Hematopoietic multipotent progenitor cell treated with erythropoietin and hydrocortisone succinate and interleukin-3 and kit ligand, for 15 days (in vitro differentiated cells): ENCODE measurements at places on chromosomes 11 and 22.
A peak's percentile ranks its signal among the peaks of the same experiment; 100 is the strongest.

DNA sequence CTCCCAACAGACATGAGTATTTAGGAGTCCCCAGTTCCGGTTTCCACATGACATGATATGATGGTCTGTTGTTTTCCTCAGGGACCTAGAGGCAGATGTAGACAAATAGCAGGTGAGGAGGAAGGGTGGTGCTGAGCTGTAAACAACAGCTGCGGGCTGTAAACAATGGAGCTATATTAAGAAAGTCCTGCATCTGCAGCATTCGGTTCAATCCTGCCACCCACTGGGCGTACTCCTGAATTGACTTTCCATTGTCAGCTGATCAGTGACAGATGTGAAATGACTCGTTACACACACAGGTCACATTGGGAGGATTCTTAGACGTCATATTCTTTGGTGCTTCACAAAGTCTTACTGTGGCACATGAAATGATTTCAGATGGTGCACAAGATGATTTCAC, 26.8 kb upstream of the RAG1 start:
- DNase-seq: no peak

DNA sequence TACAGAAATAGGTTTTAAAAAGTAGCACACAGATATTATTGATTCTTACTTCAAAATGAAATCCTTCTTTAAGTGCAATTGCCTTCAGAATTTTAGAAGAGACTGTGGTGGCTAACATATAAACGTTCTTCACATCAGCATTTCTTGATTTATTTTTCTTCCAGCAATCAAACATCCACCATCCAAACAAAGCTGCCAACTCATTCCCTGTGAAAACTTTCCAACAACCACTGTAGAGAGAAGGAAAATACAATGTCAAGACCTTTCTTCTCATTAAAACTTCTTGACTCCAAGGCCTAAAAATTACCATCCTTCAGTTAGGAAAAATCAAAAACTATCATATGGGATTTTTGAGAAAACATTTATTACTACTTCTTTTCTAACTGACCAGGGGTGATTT, 34.0 kb upstream of the P4HA3 start:
- DNase-seq: no peak

- no peak for DNase-seq
Observed at GRCh38 chr11:46917109-46917761, 1.1 kb downstream of the LRP4 start.

DNA sequence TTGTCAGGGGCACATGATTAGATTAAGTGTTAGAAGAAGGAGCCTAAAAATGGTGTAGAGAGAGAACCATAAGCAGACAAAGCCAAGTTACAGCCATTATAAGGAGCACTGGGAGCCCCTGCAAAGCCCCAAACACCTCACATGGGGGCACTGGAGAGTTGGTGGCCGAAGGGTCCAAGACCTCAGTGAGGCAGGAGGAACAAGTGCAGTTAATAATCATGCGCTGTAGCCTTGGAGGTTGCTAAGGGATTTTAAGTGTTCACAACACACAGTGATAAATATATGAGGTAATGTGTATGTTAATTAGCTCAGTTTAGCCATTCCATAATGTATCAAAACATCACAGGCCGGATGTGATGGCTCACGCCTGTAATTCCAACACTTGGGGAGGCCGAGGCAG, 54.4 kb upstream of the JAM3 start:
- DNase-seq: no peak

DNA sequence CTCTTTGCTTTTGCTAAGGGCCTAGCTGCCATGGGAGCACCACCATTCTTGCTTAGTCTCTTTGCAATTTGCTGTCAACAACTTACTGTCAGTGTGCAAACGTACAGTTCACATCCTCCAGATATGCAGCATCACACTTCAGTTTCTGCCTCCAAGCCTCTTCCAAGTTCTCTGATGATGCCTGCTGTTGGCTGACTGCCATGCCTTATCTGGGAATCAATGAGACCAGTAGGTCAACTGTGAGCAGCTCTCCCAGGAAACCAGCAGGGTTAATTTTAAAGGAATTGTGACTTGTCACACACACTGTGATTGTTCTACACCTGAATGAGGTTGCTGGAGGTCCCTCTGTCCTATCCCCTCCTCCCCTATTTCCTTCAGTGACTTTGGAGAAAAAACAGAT, 56.0 kb downstream of the COPB1 start:
- peak; percentile 33 for DNase-seq

GRCh38 chr11:68770781-68771180, 19.5 kb upstream of the TESMIN start:
- no peak for DNase-seq

DNA sequence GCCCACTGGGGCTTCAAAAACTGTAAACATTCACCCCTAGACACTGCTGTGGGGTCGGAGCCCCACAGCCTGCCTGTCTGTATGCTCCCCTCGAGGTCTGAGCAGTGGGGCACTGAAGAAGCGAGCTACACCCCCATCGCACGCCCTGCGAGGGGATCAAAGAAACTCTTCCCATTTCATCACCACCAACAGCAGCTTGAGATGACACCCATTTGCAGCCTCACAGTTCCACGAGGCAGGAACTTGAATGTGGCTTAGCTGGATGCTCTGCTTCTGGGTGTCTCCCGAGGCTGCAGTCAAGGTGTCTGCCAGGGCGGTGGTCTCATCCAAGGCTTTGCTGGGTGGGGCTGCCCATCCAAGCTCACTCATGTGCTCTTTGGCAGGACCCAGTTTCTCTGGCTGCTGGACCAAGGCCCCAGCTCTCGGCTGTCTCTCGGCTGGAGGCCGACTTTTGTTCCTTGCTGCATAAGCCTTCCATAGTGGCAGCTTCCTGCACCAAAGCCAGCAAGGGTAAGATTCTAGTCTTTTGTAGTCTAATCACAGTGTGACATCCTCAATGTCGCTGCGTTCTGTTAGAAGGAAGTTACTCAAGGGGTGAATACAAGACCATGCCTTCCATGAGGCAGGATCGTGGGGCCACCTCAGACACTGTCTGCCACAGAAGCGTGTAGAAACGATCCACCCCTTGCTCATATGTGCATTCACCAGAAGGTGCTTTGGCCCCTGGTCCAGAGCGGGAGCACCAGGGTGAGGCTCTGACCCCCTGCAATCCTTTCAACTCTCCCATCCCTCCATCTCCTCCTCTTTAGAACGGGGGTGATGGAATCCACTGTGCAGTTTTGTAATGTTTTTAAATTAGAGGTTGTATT, 46.2 kb upstream of the SEPTIN5 start:
- no peak for DNase-seq

DNA sequence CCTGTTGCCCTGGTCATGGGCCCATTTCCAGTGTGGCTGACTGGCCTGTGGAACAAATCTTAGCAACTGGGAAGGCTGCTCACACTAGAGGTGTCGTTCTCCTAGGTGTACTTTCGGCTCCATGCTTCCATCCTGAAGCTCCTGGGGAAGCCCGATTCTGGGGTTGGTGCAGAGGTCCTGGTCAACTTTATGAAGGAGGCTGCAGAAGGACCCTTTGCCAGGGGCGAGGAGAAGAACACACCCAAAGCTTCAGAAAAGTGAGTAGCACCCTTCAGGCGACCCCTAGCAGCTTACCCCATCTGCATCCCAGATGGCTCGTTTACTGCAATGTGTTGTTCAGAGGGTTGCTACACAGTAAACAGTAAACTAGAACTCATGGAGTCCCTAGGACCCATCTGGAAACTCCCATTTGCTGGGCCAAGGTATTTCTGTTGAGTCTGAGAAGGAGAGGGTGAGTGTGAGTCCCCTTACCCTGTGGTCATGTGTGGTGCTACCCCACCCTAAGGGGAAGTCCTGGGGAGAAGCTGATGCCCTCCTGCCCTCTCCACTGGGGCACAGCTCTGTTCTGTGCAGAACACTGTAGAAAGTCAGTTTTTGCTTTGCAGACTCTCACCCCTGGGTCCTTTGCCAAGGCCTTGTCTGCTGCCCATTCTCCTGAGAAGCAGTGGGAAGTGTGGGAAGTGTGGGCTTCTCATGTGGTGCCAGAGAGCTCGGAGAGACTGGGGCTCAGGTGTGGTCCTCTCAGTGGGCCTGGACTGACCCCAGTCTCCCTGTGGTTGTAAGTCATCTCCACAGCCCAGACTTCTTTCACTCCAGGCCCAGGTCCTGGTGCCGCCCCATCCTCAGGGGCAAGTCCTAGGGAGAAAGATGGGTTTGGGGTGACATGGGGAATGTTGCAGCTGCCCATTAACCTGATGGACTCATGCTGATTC, 85.0 kb downstream of the CABIN1 start:
- no peak for DNase-seq

GRCh38 chr11:7348432-7349304, 97.0 kb downstream of the SYT9 start:
- no peak for DNase-seq

GRCh38 chr11:128564642-128565245, 22.6 kb downstream of the ETS1 start:
- no peak for DNase-seq

- DNase-seq: no peak
Observed at GRCh38 chr11:97865424-97866012, 1155.2 kb upstream of the CNTN5 start.

DNA sequence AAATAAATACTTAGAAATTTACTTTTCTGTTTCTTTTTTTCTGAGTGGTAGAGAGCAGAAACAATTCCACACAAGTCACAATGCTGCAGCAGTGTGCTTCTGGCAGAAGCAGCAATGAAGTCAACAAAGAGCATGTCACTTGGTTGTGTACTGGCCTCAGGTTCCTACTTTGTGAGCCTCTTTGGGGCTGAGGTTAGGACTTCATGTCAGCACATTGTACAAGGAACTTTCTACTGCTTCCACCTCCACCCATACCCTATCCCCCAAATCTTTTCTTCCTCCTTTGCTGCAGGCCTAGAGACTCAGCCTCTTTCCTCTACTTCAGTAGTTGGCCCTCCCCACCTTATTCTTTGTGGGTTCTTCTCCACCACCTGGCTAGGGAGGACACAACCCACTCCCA, 252.7 kb upstream of the PITPNB start:
- DNase-seq: no peak

DNA sequence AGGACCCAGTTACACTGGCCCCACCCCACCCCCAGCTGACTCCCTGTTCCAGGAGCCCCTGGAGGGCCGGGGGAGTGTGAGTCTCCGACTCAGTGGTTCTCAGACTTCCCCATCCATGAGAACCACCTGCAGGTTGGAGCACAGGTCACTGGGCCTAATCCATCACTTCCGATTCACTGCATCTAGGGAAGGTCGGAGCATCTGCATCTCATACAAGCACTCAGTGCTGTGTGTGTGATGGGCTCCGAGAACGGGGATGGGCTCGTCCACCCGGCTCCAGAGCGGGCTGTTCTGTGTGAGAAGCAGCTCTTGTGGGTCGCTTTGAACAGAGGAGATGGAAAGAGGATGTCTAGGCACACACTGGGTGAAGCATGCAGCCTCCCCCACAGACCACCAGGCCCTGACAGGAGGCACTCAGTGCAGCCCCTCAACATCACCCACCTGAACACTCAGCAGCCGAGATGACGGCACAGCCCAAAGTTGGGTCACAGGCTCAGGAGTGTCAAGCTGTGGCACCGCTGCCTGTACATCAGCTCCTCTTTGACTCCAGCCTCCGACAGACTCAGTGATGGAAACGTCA, 541.4 kb downstream of the BRD1 start:
- no peak for DNase-seq

DNA sequence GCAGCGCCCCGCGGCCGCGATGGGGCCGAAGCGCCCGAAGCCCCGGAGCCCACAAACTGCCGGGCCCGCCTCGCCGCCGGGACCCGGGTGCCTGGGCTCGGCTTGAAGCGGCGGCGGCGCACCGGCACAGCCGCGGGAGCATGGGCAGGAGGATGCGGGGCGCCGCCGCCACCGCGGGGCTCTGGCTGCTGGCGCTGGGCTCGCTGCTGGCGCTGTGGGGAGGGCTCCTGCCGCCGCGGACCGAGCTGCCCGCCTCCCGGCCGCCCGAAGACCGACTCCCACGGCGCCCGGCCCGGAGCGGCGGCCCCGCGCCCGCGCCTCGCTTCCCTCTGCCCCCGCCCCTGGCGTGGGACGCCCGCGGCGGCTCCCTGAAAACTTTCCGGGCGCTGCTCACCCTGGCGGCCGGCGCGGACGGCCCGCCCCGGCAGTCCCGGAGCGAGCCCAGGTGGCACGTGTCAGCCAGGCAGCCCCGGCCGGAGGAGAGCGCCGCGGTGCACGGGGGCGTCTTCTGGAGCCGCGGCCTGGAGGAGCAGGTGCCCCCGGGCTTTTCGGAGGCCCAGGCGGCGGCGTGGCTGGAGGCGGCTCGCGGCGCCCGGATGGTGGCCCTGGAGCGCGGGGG, 346 bp downstream of the FJX1 start:
- no peak for DNase-seq

DNA sequence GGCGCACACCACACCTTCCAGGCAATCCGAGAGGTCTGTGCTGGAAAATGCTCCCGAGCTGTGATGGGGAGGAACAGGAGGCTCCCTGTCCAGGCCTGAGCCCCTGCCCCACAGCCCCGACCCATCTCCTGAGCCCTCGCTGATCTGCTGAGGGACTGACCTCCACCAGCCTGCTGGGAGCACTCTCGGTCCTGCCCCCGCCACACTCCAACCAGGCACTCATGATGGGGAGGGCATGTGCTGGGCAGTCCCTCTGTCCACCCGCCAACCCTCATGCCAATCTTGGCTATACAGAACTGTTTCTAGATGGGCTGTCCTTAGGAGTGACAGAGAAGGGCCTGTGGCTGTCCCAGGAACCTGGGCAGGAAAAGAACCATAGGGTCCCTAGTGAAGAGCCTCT, 70.8 kb downstream of the TRMU start:
- no peak for DNase-seq

- no peak for DNase-seq
Observed at GRCh38 chr11:3129181-3129590, 35.9 kb downstream of the OSBPL5 start.

GRCh38 chr22:24894220-24894975, 52.1 kb downstream of the LHFPL7 start:
- no peak for DNase-seq

DNA sequence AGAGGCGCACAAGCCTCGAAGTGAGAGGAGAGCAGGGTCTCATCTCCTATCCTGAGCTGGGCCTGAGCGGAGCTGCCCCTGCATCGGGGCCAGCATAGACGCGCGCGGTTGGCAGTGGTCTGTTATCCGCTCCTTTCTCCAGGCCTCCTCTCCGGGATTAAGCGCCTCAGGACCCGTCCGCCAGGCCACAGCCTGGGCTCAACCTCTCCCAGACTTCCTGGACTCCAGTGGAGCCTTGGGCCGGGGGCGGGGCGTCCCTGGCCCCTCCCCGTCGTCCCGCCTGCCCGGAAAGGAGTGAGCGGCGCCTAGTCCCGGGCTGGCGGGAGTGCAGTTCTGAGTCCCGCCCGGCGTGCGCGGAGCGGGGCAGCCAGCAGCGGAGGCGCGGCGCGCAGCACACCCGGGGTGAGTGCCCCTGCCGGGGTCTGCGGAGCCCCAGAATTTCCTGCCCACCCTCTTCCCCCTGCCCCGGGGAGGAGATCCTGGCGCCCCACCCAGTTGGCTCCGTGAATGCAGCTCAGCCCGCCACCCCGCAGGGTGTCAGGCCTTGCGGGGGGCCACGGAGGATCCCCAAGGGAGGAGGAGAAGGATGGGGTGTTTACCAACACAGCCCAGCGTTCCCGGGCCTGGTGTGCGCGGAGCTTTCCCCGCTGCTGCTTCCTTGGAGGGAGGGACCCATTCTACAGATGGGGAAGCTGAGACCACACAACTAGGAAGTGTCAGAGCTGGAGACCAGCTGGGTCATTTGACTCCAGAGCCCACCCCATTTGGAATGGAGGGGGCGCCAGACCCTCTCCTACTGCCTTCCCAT, at the start of gene TCIRG1:
Gene TCIRG1, plus strand, starts transcription at position 308 of the 808 bp plus-strand sequence. CDS start 2,247 bp downstream, outside the sequence.
- peak; percentile 78 for DNase-seq
